ENCODE measurements at places on chromosomes 2 and 18.

- DNase-seq = no peak
Measured at GRCh38 chr2:190849774-190850173, 30.8 kb upstream of the GLS start.

DNA sequence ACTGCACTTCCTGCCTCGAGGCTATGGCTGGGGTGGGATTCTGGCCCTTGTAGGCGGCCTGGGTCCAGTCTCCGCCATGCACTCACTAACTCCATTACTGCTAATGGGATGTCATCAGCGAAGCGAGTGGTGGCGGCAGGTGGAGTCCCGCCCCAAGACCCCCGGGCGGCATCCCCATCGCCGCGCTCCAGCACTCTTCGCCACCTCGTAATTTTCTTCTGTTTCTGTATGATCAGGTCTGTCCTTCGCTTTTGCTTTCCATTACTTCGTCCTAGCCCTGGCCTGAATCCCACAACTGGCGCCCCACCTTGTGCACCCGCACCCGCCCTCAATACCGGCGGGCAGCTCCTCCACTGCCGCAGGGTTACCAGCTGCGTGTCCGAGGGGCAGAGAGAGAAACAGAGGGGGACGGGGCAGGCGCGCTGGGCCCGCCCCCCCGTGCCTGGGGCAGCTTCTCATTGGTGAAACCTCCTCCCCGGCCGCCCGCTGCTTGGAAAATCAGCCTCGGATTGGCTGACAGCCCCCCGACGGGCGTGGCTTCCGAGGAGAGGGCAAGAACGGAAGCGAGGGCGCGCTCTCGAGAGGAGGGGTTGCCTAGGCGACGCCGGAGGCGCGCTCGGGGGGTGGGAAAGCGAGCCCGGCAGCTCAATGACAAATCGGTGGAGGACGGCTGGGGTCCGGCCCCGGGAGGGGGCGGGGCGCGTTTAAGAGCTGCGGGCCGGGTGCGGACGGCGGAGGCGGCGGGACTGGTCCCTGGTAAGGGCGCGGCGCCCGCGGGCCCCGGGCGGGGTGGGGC, at the start of gene RALB:
TSS of gene RALB (plus strand) at position 628 of the 796 bp plus-strand sequence. CDS start 25,813 bp downstream, outside the sequence.
- DNase-seq = peak; percentile 99

- no peak for DNase-seq
Measured at GRCh38 chr2:88261725-88262124, 91.6 kb downstream of the THNSL2 start.

DNA sequence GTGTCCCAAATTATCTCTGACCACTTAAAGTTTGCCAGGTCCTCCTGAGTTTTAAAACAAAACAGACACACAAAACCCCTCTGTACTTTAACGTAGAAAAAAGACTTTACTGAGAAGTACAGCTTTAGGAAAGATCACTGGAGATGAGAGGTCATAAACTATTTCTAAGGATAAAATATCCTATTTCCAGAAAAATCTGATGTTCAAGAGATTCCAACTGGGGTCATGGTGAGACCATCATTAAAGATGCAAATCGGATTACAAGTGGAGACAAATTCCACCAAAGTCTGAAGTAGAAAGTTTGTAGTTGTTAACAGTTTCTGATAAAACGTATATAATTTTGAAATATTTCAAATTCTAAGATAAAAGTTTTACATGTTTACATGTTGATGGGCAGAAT, 241.6 kb downstream of the TCF4 start:
- DNase-seq = no peak

- DNase-seq = no peak
Measured at GRCh38 chr2:55879976-55880375, 43.6 kb downstream of the EFEMP1 start.

DNA sequence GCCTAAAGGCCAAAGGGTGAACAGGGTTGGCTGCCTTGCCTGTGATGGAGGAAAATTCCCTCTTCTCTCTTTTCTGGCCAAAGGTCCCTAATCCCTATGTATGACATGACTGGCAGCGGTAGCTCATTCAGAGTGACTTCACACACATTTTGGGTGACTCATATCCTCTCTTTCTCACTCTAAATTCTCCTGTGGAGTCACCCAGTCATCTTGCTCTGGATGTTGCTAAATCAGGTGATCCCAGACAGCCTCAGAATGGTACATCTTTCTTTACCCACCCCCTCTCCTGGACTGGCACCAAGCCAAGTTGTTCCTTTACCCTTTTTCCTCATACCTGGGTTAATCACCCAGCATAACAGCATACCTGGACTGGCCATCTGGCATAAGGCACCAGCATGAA, 77.2 kb downstream of the NEURL3 start:
- no peak for DNase-seq

DNA sequence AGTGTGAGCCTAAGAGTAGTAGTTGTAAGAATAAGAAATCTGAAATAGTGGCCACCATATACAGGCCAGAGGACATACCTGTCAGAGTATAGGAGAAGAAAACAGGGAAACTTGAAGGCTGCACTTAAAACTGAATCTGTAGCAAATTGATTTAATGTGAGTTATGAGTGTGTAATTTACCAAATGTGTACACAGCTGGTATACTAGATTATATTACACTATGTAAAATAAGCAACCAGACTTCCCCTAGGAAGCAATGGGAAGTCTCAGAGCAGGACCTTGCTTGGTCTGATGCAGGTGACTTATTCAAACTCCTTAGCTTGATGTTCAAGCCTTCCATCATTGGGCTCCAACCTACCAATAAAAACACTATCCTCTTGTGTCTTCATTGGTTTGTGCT, 17.3 kb upstream of the EPC2 start:
- DNase-seq = no peak

GRCh38 chr2:145157741-145158591, 638.0 kb upstream of the ZEB2 start:
- DNase-seq = peak; percentile 23

DNA sequence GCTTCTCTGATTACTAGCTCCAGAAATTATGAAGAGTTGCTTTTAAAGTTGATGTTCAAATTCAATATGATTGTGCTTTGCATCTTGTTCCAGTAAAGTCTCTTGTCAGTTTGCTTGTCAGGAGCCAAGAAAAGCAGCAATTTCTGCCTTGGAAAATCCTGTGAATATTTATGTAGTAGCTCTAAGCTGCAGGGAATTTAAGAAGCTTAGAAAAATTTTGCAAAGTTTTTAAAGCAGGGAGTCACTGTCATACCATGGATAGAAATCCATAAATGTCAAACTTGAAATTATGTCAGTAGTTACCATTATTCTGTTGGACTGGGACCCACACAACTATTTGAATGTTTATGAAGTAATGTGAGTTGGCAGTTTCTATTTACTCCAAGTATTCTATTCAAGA, 169.3 kb downstream of the TMEM200C start:
- DNase-seq = no peak

DNA sequence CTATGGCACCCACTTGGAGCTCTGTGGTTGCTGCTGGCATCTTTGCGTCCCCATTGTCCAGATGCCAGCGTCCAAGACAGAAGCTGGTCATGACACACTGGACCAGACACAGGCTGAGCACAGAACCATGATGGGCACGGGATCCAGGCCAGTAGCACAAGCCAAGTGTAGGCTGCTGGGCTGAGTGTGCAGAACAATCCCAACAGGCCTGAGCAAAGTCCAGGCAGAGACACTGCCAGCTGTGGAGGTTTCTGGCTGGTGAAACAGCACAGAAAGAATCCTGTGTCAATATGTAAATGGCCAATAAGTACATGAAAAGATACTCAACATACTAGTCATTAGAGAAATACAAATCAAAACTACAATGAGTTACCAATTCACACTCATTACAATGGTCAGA, 705.4 kb downstream of the METTL4 start:
- no peak for DNase-seq

DNA sequence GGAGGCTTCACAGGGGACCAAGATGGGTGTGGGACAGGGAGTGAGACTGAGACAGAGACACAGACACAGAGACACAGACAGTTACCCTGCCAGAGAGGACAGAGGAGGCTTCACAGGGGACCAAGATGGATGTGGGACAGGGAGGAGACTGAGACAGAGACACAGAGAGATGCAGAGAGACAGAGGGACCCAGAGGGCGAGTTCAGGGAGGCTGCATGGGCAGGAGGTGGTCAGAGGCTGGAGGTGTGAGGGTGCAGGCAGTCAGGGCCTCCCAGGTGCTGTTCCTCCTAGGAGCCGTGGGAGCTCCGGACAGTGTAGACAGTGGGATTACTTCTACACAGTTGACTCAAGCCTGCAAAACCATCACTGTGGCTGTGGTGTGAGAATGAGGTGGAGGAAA, 206.2 kb upstream of the PXDN start:
- DNase-seq = no peak

GRCh38 chr18:22448238-22448637, 30.5 kb upstream of the CTAGE1 start:
- DNase-seq = no peak

DNA sequence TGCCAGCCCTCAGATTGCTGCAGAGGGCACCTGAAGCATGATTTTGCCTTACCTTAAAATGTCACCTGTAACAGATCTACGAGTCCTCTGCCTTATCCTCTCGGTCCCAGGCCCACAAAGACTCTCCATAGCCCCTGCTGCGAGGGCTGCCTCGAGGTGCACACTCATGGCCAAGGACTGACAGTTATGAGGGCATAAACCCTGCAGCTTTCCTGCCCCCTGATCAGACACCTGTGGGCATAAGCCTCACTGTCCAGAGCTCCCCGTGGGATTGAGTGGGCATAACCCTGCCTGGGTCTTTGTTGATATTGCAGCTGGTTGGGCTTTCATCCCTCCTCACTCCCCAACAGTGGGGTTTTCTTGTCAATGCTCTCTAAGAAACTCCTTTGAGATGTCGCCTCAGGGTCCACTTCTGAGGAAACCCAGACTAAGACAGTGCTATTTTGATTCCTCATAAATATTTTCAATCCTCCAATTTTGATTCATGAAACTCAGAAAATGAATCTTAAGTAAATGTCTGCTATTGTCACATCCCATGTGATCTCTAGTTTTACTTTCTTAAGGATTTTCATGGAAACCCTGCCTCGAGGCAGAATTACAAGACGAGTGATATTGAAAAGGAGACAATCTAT, 108.5 kb upstream of the NCK2 start:
- DNase-seq = no peak

- no peak for DNase-seq
Measured at GRCh38 chr2:47611771-47612170, 171.2 kb upstream of the MSH6 start.

- DNase-seq = no peak
Measured at GRCh38 chr2:2542316-2542715, 211.2 kb upstream of the MYT1L start.
